Activated CD4-positive, alpha-beta T cell treated with anti-CD3 and anti-CD28 coated beads, Interleukin-2, amount 50 U/mL, for 16 hours (primary cell): ENCODE measurements at places on chromosomes 2 and 18.
A peak's percentile ranks its signal among the peaks of the same experiment; 100 is the strongest.

- DNase-seq = no peak
Observed at GRCh38 chr2:199756211-199756610, 94.8 kb downstream of the FTCDNL1 start.

DNA sequence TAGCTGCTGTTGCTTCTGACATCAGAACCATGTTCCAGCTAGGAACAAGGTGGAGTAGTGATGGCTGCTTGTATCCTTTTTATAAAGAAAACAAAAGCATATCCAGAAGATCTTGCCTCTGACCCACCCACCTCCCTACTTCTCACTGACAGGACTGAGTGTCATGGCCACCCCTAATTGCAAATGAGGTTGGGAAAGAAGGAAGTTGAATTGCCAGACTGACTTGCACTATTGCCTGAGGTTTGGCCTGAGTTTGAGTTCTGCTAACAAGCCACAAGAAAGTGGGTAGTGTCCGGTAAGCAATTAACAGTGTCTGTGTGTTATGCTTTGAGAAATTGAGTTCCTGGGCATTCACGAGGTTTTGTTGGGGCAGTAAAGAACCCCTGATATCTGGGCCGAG lies 22.8 kb downstream of the SGPP2 start:
- no peak for DNase-seq

- DNase-seq = no peak
Observed at GRCh38 chr2:225070811-225071210, 28.5 kb upstream of the DOCK10 start.

- no peak for DNase-seq
Observed at GRCh38 chr2:173053043-173053699, 22.5 kb upstream of the MAP3K20 start.

DNA sequence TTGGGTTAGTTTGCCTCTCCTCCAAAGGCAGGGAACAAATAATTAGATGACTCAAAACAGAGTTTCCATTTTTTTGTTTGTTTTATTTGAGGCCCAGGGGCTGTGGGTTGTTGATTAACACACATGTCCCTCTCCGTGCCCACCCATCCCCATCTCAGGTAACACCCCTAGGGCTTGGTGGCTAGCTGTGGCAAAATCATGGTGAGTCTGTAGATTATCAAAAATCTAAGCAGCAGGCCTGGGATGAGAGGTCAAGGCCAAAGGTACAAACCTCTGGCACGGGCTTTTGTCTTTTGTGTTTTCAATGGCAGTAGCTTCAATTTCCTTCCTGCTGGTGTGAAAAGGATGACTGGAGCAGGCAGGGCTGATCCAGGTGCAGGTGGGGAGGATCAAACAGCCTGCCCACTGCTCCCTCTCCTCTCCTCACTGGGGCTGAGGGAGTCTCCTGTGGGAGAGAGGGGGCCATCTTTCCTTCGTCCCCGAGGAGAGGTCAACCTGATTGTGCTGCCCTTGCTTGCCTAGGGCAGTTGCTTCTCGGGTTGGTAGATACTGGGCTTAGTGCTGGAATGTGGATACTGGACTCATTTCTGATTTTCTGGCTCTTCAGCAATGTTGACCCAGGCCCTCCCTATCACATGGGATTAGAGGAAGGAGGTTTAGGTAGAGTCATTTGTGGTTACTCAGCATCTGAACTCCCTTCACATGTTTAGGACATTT lies 31.9 kb upstream of the EML4 start:
- no peak for DNase-seq

GRCh38 chr18:76264198-76264875 lies 230.7 kb downstream of the ZNF516 start:
- no peak for DNase-seq

GRCh38 chr2:127106457-127106990 lies 430 bp downstream of the BIN1 start:
- no peak for DNase-seq

DNA sequence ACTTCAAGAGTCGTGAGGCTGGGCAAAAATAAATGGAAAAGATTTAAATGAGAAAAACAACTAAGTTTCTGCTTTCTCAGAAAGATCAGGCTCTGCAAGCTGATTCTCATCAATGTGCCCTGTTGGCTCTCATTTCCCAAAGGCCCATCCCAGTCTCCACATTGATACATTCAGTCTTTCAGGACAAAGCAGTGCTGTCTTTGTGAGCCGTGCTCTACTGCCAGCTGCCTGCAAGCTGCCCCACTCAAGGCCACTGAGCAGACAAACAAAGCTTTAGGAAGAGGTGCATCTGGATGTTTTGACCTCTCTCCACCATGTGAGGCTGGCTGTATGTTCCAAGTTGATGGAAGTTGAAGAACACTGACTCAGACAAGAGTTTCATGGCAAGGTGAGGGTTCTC lies 48.8 kb downstream of the FSHR start:
- no peak for DNase-seq

- peak; percentile 15 for DNase-seq
Observed at GRCh38 chr2:46657042-46657504, 177.7 kb downstream of the TMEM247 start.

- no peak for DNase-seq
Observed at GRCh38 chr2:207823865-207824264, 54.2 kb upstream of the FZD5 start.

GRCh38 chr2:204539019-204539385 lies 6.3 kb upstream of the PARD3B start:
- no peak for DNase-seq

DNA sequence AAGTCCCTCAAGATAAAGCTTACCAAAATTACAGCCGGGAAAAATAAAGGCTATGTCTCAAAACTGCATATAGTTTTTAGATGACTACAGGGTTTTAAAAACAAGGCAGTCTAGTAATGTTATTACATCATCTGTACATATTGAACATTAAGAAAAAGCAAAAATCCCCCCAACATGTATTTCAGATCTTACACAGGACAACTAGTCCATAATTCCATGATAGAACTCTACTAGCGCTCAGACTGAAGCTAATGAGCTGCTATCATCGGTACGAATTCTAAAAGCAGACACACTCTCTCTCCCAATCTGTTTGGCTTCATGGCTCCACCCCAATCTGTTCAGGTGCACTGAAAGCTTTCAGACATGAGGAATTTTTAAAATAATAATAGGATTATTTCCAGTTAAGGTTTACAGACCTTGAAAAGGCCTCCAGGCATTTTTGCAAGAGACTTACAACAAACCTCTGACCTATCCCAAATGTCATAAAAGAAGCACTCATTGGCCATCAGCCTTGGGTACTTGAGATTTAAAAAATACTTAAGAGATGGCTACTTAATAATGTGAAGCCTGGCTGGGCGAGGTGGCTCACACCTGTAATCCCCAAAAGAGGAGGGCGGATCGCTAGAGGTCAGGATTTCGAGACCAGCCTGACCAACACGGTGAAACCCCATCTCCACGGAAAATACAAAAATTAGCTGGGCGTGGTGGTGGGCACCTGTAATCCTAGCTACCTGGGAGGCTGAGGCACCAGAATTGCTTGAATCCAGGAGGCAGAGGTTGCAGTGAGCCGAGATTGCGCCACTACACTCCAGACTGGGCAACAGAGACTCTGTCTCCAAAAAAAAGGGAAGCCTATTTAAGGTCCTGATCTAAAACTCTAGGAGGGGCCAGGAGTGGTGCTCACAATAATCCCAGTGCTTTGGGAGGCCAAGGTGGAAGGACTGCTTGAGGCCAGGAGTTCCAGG lies 2.0 kb downstream of the NPC1 start:
- no peak for DNase-seq

GRCh38 chr2:152875701-152876695 lies 157.6 kb downstream of the ARL6IP6 start:
- DNase-seq = no peak

- DNase-seq = no peak
Observed at GRCh38 chr2:37039580-37039979, 44.6 kb downstream of the HEATR5B start.

- DNase-seq = peak; percentile 46
Observed at GRCh38 chr2:105674859-105675541, 69.7 kb upstream of the NCK2 start.

- no peak for DNase-seq
Observed at GRCh38 chr2:96684883-96685576, 42.5 kb downstream of the FER1L5 start.

GRCh38 chr2:169711751-169712509 lies 17.7 kb downstream of the PHOSPHO2 start:
- no peak for DNase-seq

GRCh38 chr18:29084120-29084519 lies 907.2 kb upstream of the CDH2 start:
- DNase-seq = no peak

- DNase-seq = no peak
Observed at GRCh38 chr2:3626812-3627499, 31.0 kb upstream of the ALLC start.

GRCh38 chr2:234191819-234192407 lies 141.4 kb downstream of the SPP2 start:
- DNase-seq = no peak

GRCh38 chr18:24726727-24727492 lies 266.5 kb downstream of the HRH4 start:
- DNase-seq = peak; percentile 55

DNA sequence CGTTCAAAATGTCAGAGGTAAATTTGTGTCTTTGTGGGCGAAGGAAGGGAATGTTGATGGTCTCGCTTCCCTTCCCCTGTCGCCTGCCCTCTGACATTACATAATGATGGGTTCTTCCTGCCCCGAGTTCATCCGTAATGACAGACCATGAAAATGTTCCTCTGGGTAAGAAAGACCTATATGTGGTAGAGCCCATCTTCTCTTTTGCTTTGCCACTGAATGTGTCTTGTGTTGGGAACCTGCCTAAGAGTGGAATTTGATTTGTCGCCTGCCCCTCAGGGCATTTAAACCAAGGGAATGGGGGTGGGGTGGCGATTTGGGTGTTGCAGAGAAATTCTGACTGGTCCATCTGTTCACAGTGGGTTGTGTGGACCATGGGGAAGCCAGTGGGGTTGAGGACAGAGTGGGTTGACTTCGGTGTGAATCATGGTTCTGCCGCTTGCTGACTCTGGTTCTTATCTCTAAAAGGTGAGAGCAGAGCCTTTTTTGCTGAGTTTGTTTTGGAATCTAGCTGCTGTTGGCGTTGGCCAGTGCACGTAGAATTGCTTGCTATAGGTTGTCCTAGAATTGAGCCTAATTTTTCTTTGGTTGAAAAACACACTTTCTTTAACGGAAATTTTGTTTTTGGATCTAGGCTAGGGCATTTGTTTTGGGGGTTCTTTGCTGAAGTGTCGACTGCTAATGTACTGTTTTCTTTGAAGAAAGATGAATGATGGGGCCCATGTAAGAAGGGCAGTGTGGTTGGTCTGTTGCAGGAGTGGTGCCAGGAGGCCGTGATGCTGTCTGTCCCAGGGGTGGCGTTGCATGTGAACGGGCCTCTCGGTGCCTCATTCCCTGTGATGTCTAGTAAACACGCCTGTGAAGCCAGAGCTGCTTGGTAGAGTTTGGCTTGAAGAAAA lies 1.3 kb downstream of the INPP4A start:
- peak; percentile 51 for DNase-seq

- no peak for DNase-seq
Observed at GRCh38 chr2:217884985-217885384, 117.8 kb downstream of the TNS1 start.

DNA sequence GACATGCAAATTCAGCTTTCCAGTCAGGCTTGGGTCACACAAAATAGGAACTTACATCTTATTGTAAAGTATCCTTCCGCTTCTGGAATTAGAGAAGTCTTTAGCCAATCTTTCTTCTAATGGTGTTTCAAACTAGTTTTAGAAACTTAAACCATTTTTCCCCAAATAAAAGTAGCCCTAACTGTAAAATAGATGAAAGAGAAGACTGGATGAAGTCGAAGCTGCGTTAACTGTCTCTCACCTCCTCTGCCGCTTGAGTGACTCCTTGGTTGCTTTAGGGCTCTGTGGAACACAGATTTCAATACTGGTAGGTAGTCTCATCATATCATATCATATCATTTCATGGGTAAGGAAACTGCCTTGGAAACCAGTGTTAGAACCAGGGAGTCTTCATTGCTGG lies 498.4 kb downstream of the XIRP2 start:
- DNase-seq = no peak

DNA sequence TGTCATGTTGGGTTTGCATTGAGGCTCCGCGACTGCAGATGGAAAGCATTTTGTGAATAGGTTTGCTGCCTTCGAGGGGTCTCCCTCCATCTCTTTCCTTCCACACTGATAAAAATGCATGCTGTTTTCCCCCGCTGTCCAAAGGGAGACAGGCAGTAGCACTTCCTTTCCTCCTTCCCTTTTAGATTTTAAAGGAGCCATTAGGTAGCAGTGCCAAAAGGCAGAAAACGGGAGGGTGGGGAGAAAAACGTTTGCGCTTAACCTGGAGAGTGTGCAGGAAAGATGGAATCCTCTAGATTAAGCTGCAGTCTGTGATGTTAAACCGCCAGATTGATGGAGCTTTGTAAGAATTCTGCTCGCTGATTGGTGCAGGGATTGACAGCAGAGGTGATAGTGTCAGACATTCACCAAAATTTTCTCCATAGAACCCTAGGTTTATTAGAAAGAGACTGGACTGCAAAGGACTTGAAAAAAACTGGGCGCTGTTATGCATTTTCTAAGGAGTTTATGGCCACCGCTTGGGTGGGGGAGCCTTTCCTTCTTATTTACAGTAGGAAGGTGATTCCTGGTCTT lies 688 bp downstream of the MAPRE2 start:
- peak; percentile 23 for DNase-seq

DNA sequence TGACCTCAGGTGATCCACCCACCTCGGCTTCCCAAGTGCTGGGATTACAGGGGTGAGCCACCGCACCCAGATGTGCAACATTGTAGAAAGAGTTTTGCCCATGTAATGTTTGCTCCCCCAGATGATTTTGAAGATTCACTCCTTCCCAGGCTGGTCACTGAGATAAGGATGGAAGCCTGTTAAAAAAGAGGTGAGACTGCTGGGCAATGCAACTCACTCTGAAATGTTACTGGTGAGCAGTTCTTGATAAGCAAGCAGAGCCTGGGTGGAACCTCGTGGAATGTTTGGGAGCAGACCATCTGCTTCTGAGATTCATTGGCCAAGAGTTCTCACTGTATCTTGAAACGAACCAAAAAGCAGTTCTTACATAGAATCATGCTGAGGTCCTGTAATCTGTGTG lies 19.7 kb downstream of the GRP start:
- no peak for DNase-seq

- no peak for DNase-seq
Observed at GRCh38 chr2:205198140-205198525, 484.2 kb upstream of the NRP2 start.

DNA sequence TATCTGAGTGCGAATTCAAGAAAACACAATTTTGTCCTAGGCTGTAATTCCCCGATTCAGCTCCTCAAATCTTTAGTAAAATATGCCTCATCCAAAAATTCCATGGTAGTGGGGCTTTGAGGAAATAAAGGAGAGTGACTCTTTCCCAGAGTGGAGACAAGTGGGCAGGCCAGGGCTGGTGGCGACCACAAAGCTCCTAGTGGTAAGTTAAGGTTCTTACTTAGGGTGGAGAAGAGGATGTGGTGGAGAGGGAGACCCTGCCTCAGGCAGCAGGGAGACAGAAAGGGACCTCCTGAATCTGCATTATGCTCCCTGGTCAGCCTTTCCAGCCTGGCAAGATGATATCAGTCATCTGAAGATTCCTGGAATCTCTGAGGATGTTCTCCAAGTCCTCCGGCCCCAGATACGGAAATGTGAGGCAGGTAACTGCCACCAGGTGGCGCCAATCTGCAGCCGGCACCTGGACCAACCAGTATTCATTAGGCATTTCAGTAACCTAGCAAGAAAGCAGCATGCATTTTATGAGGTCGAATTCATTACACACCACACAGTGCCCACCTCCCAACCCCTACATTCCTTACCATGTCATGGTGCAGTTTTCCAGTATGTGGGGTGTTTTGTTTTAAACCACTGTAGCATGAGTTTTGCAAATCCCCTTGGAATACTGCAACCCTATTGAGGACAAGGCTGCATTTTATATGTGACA lies 106.4 kb downstream of the POLE4 start:
- peak; percentile 49 for DNase-seq
